ENCODE measurements at places on chromosomes 2 and 18.
A peak's percentile ranks its signal among the peaks of the same experiment; 100 is the strongest.

GRCh38 chr2:34822616-34823015, 1223.5 kb upstream of the FAM98A start:
- DNase-seq = no peak

DNA sequence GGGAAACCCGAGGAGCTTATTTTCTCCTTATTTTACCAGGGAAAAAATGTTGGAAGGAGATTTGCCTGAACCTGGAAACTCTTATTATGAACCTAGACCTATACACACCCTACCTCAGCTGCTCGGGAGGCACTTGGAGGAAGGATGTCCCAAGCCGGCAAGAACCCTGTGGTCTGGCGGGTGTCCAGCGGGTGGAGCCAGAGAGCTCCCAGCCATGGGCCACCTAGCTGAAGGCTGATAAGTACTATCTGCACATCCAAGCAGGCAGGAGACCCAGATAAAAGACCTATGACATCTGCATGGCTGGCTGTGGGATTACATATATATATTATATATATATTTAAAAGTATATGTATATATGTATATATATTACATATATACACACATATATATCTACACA, 1.1 kb upstream of the SLC14A1 start:
- DNase-seq = peak; percentile 81

GRCh38 chr2:28093308-28093707, 202.8 kb downstream of the BABAM2 start:
- DNase-seq = no peak

GRCh38 chr2:162747021-162747420, 91.5 kb downstream of the KCNH7 start:
- DNase-seq = no peak

- no peak for DNase-seq
Observed at GRCh38 chr2:146807568-146808168, 1037.2 kb upstream of the ACVR2A start.

GRCh38 chr2:174035981-174036742, 71.0 kb upstream of the SP3 start:
- DNase-seq = no peak

GRCh38 chr18:37662546-37663339, 97.1 kb upstream of the CELF4 start:
- no peak for DNase-seq

DNA sequence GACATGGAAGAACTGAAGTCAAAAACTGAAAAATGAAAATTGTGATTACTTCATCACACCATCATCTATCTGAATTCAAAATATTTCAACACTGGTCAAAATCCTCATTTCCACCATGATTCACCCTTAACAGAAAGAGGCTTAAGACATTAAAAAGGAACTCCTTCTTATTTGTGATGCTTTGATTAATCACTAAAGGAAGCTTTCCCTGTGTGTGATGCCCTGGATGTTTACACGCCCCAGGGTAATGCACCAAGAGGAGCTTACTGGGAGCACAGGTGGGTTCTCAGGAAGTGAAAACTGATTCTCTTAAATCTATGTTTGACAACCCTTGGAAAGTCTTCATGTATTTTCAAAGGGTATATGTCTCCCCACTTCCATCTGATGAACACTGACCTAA, 11.5 kb downstream of the GRB14 start:
- DNase-seq = no peak

DNA sequence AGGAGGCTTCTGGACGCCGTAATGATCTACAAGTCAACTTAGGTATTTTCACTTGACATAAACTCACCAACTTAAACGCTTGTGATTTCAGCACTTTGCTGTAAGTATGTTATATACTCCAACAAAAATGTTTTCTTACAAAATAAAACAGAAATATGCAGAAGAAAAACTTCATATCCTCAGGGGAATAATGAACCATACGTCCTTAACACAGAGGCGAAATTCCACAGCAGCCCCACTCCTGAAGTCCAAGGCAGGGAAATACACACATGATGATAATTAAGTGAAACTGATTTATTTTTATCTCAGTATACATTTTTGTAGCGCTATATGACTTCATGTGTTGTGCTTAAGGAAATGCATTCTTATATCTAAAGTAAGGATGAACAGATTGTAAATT, 335.4 kb upstream of the VWC2L start:
- no peak for DNase-seq

DNA sequence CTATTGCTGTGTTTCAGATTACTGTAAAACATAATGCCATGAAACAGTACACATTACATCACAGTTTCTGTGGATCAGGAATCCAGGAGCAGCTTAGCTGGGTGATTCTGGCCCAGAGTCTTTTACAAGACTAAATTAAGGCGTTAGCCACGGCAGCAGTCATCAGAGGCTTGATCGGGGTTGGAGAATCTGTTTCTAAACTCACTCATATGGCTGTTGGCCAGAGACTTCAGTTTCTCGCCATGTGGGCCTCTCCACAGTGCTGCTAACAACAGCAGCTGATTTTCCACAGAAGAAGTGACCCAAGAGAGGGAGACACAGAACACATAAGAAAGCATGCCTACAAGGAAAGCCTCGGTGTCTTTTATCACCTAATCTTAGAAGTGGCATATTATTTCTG, 89.2 kb upstream of the MYO3B start:
- no peak for DNase-seq

- no peak for DNase-seq
Observed at GRCh38 chr2:46643951-46644350, 164.6 kb downstream of the TMEM247 start.

DNA sequence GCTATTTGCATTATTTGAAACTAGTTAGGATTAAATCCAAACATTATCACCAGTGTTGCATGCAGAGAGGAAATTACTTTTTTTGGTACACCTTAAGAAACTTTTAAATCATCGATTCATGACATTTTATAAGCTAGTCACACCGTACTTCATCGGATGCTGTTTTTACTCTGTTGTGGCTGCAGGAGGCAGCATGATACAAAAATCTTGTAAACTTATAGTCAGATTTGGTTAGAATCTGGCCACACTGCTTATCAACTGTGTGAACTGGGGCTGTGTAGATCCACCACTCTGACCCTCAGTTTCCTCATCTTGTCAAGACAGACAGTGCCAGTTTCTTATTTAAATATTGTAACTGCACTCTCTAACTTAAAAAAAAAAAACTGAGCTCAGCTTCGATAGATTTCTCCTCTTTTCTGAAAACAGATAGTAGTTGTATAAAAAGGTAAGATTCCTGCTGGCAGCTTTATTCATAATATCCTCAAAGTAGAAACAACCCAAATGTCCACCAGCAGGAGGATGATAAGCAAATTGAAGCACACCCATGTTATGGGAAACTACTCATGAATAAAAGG, 77.8 kb downstream of the RAPGEF4 start:
- no peak for DNase-seq

- no peak for DNase-seq
Observed at GRCh38 chr2:216131175-216131926, 22.2 kb downstream of the XRCC5 start.

DNA sequence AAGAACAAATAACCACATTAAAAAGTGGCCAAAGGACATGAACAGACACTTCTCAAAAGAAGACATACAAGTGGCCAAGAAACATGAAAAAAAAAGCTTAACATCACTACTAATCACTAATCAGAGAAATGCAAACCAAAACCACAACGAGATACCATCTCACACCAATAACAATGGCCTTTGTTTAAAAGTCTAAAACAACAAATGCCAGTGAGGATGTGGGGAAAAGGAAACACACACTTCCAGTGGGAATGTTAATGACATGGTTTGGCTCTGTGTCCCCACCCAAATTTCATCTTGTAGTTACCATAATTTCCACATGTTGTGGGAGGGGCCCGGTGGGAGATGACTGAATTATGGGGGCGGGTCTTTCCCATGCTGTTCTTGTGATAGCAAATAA, 147.1 kb downstream of the GALNT1 start:
- no peak for DNase-seq

DNA sequence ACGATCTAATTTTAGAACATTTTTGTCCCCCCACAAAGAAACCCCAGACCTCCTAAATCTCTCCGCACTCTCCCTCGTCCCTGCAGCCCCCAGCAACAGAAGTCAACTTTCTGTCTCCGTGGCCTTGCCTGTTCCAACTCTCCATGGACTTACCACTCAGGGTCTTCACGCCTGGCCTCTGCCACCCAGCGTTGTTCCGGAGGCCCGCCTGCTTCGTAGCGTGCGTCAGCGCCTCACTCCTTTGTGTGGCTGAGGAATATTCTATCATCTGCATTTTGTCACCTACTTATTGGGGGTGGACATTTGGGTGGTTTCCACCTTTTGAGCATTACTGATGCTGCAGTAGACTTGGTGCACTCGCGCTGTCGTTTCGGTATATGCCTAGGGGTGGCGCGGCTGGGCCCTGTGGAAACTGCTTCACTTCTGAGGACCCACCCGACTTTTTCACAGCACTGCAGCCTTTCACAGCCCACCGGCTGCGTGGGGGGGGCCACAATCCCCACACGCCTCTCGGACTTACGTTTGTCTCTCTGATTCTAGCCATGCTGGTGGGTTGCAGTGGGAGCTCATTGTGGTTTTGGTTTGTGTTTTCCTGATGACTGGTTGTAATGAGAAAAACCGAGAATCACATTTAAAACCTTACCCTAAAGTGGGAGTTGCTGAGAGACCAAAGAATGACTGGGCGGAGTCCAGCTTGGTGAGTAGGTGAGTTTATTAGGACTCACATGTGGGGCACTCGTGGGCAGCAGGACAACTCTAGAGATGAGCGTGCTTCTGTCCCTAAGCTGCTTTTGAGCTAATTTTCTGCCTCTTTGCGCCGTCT, 1.4 kb upstream of the HSBP1L1 start:
- no peak for DNase-seq

- peak; percentile 31 for DNase-seq
Observed at GRCh38 chr18:46343931-46344372, 239.8 kb downstream of the HAUS1 start.

- no peak for DNase-seq
Observed at GRCh38 chr2:129587426-129588064, 391.9 kb upstream of the RAB6C start.

DNA sequence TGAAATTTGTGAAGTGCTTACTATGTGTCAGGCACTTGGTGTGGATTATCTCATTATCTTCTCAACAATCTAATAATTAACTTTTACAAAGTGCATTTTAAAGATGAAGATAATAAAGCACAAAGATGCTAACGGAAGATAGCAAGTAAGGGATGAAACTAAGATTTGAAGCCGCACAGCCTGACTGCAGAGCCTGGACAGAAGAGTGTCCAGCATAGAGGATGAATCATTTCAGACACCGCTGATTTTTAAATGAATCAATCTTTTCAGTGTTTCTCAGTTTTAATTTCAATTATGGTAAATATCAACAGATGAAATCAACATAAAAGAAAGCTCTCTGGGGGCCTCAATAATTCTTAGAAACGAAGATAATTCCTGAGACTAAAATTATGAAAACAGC, 24.5 kb upstream of the STAM2 start:
- no peak for DNase-seq

GRCh38 chr2:170878505-170878904, 50.5 kb upstream of the GORASP2 start:
- no peak for DNase-seq

DNA sequence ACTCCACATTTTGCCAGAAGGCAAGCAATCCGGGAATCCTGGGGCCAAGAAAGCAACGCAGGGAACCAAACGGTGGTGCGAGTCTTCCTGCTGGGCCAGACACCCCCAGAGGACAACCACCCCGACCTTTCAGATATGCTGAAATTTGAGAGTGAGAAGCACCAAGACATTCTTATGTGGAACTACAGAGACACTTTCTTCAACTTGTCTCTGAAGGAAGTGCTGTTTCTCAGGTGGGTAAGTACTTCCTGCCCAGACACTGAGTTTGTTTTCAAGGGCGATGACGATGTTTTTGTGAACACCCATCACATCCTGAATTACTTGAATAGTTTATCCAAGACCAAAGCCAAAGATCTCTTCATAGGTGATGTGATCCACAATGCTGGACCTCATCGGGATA, 26.8 kb downstream of the B3GNT2 start:
- DNase-seq = no peak

- no peak for DNase-seq
Observed at GRCh38 chr2:227267410-227268115, 57.5 kb upstream of the MFF start.

GRCh38 chr2:10382354-10383061, 65.6 kb downstream of the ODC1 start:
- peak; percentile 25 for DNase-seq

All from NCI-H2107 (cell line).